ENCODE measurements at places on chromosomes 11 and 22. TPM values are rescaled to one million over a fixed set of nuclear protein-coding genes. Genes with fewer than 3 reads are reported as not detected.

ZP1 gene
- not detected for total RNA-seq

KCNQ1 gene
- not detected for total RNA-seq

INS gene
- not detected for total RNA-seq

MRGPRE gene
- not detected for total RNA-seq

SLN gene
- total RNA-seq = not detected

RASGRP2 gene
- total RNA-seq = 1.3 TPM
